ENCODE measurements at places on chromosomes 7 and 10.

- DNase-seq, result no peak
Measured at GRCh38 chr7:117718116-117718835, 155.0 kb downstream of the CTTNBP2 start.

- DNase-seq, result no peak
Measured at GRCh38 chr7:135957627-135958026, 19.5 kb downstream of the MTPN start.

DNA sequence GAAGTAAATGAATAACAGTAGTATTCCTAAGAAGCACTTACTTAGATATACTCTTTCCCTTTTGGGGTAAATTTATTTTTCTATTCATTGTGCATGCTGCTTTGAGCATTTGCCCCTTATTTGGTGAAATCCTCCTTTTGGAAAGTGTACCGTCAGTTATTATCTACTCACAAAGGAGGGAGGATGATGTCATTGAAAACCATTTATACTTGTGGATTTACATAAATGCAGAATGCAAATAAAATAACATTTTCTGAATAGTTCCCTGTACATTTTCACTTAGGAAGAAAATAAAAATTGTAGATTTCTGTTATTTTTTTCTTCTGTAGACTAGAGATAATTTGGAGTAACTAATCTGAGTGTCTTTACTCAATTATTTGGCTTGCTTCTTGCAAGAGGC is 29.5 kb upstream of the SEM1 start:
- DNase-seq, result no peak

GRCh38 chr7:158487631-158488151 is 99.9 kb downstream of the PTPRN2 start:
- DNase-seq, result no peak

DNA sequence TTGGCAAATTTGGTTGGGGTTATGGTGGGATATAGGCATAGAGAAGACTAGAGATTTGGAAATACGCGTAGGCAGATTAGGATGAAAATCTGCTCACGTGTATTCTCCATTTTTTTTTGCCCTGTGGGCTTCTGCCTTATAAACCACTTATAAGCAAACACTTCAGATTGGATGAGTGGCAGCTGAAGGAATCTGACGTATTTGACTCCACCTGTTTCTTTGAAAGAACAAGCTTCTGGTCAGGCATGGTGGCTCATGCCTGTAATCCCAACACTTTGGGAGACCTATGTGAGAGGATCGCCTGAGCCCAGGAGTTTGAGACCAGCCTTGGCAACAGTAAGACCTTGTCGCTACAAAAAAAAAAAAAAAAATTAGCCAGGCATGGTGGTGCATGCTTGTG is 5.1 kb downstream of the STK31 start:
- DNase-seq, result no peak

DNA sequence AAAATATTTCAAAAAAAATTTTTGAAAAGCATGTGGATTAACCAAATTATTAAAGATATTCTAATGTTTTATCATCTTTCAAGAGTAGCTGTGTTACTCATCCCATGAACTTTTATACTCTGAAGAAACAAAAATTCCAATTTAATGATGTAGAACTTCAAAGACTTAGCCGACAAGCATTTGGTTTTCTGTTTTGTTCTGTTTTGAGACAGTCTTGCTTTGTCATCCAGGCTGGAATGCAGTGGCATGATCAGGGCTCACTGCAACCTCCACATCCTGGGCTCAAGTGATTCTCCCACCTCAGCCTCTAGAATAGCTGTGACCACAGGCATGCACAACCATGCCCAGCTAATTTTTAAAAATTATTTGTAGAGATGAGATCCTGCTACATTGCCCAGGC is 17.8 kb upstream of the LCOR start:
- no peak for DNase-seq

DNA sequence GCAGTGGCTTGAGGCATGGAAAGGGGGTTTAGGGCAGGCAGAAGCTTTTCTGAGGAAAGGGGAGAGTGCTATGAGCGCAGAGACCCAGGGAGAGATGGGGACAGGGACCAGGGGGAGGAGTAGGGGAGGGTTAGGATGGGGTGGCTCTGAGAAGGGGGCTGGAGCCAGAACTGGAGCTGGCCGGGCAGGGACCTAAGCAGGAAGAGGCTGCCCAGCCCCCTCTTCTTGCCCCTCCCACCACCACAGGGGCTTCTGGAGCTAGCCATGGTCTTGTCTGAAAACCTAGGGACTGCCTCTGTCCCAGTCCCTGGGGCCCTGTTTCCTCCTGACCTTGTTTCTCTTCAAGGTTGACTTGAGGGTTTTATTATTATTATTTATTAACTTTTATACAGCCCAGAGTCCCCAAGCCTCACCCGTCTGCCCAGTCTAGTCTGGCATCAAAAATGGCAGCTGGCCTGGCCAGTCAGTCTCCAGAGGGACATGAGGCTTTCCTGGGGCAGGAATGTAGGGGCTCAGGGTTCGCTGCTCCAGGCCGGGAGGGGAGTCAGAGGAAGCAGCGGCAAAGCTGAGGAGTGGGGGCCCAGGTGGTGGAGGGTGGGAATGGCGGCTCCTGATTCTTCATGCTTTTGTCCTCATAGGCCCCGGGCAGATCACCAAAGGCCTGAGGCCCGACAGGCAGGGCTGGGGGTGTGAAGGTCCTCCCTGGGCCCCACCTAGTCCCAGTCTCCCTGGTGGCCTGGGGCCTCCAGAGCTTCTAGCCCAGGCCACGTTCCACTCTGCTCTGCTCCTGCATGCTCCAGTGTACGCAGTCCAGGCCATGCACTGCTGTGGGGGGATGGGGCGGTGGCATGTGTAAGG is 5.7 kb downstream of the TRIM8 start:
- DNase-seq, result no peak

DNA sequence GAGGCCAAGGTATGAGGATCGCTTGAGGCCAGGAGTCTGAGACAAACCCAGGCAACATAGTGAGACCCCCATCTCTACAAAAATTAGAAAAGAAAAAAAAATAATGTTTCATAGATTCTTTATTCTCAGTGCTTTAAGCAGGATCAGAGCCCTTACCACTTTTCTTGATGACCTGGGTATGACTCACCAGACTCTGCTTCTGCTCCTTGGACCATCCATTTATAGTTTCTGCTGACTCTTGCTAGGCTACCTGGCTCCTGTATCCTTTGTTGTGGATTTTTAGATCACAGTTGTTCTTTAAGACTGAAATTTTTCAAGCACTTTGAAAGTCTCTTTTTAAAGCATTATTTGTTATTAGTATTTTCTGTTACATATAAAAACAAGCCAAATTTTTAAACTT is 411.1 kb downstream of the GFRA1 start:
- no peak for DNase-seq

DNA sequence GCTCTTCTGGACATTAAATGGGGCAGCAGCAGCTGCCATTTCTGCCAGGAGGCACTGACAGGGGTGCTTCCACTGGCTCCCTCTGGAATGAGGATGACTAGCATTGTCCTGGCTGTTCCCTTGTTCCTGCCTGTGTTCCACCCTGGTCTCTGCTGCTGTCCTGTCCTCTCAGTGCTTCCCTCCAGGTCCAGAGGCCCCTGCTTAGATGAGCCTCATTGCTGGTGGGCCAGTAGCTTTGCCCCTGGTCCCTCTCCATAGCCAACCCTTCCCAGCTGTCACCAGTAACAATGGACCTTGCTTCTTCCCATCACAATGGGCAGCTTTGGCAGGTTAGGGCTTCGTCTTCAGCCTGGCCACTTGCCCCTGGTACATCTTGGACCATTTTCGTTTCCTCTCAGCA is 561.1 kb downstream of the TCERG1L start:
- DNase-seq, result no peak

GRCh38 chr7:150351587-150352194 is 10.3 kb upstream of the RARRES2 start:
- DNase-seq, result no peak

GRCh38 chr10:125221716-125222115 is 61.4 kb upstream of the CTBP2 start:
- no peak for DNase-seq

- no peak for DNase-seq
Measured at GRCh38 chr10:86331861-86332260, 34.7 kb downstream of the GRID1 start.

DNA sequence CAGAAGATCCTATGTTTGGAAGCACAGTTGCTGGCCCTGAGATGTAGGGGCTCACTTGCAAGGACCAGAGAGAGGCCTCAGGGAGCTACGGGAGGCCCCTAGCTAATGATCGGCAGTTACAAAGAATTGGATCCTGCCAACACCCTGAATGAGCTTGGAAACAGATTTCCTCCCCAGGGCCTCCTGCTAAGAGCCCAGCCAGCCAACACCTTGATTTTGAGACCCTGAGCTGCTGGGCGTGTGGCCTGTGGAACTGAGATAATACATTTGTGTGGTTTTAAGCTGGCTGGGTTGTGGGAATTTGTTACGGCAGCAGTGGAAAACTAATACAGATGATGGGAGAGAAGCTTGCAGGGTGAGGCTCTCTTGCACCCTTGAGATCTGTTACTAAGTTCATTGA is 3.9 kb downstream of the DOCK1 start:
- no peak for DNase-seq

- DNase-seq, result no peak
Measured at GRCh38 chr7:30301751-30302150, 17.4 kb downstream of the ZNRF2 start.

DNA sequence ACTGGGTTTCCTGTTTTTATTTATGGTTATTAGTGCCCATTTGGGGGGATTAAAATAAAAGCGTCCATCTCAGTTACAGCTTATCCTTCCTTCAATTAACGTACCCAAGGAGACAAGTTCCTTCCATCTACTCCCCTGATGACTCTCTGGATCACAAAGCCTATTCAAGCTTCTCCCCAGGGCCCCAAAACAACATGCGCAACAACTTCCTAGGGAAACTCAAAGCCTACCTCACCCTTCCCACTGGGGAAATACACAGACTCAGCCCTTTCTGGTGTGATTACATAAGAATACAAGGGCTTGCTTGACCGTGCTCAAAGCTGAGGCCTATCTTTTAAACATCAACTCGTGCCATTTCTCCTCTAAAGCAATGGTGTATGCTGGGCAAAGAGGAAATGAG is 112.4 kb downstream of the CDK6 start:
- no peak for DNase-seq

- no peak for DNase-seq
Measured at GRCh38 chr7:134029-134428, 58.3 kb upstream of the FAM20C start.

DNA sequence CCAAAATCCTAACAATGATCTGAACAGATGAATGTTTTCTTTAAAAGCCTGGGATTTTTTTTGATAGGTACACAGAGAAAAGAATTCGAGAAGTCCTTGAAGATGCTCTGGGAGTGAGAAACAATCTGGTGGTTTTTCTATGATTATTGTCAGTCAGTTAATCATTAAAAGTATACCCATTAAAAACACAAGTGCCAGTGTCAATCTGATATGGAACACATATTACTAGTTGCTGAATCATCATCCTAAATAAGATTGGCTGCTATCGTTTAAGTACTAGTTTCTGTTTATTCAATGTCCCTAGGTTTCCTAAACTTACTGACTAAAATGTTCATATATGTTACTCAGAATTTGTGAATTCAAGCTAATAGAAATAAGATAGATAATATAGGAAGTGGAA is 16.1 kb downstream of the COL28A1 start:
- DNase-seq, result no peak

GRCh38 chr10:124520558-124521428 is 59.2 kb downstream of the LHPP start:
- no peak for DNase-seq

GRCh38 chr10:131183546-131184045 is 127.9 kb downstream of the TCERG1L start:
- DNase-seq, result no peak

DNA sequence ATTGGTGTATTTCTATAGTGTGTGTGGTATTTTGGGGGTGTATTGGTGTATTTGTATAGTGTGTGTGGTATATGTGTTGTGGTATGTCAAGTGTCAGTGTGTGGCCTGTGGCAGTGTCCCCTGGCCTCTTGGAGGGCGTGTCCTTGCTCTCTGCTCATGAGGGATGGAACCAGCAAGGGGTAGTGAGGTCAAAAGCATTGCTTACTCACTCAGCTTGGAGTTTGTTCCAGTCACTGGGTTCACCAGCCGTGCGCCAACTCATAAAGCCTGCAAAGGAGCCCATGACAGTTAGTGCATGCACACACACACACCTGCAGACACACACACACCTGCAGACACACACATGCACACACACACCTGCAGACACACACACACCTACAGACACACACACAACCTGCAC is 4.3 kb upstream of the TRPV6 start:
- no peak for DNase-seq

- DNase-seq, result no peak
Measured at GRCh38 chr10:16606421-16606820, 84.7 kb upstream of the C1QL3 start.

DNA sequence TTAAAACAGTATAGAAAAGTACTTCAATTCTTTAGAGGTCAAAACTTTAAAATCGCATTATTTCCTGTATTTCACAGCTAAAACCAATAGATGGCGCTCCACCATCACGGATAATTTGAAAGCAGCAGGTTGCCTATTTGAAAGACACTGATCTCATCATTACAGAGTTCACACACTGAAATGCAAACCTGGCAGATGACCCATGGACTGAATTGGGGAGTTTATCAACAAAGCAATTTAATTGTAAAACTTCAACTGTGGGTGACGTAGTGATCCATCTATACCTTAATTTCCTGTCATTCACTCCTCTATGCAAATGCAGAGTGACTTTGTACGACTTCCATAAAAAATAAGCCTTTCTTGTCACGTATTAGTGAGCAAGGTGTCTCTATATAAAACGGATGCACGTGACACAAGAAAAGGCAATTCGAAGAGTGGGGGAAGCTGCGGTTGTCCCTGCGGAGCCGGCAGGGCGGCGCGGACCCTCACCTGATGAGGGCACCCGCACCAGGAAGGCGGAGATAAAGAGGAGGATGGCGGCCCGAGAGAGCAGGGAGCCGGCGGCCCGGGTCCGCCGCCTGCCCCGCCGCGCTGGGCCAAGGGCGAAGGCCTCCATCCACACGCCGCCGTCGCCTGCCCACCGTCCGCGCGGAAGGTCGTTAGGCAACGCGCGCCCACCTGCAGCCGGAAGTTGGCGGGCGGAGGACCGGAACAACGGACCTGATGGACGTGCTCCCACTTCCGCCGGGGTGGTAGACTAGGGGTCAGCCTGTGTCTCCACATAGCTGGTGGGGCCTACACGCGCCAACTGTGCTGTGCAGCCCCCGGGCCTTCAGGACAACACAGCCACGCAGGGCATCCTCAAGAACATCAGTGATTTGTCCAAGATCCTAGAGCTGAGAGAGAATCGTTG is at the start of gene ZPBP:
ZPBP (minus strand) TSS at position 668 of the 913 bp plus-strand sequence; CDS start at position 616, 52 bp downstream.
- DNase-seq, result no peak

DNA sequence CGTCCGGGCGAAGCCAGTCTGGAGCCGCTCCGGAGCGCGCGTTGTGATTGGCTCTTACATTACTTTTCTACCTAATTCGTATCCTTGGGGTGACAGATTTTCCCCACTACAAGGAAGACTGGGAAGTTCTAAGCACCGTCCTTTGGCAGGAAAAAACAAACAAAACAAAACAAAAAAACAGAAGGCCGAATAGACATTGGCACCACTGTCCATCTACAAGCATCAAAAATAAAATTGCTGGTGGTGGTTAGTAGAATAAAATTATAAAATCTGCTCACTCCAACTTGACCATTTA is 651 bp upstream of the SKAP2 start:
- no peak for DNase-seq

GRCh38 chr7:10704653-10705052 is 269.0 kb upstream of the PHF14 start:
- no peak for DNase-seq

All from bone marrow (tissue), 2 donors.